Bronchial epithelial cell (primary cell): ENCODE measurements at places on chromosomes 4 and X. TPM values are rescaled to one million over a fixed set of nuclear protein-coding genes. Genes with fewer than 3 reads are reported as not detected.

DNA sequence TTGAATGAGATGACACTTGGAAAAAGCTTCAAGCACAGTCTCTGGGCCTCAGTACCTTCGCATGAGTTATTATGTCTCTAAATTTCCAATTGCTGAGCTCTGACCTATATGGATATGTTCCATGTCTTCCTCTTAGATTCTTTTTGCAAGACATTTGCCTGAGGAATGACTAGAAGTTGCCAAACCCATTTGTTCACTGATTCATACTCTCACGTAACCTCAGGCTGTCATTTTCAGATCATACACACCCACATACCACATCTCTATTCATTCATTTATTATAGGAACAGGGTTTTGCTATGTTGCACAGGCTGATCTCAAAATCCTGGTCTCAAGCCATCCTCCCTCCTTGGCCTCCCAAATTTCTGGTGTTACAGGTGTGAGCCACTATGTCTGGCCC lies 2137.1 kb upstream of the TENM3 start:
- DNase-seq: peak; percentile 26

DNA sequence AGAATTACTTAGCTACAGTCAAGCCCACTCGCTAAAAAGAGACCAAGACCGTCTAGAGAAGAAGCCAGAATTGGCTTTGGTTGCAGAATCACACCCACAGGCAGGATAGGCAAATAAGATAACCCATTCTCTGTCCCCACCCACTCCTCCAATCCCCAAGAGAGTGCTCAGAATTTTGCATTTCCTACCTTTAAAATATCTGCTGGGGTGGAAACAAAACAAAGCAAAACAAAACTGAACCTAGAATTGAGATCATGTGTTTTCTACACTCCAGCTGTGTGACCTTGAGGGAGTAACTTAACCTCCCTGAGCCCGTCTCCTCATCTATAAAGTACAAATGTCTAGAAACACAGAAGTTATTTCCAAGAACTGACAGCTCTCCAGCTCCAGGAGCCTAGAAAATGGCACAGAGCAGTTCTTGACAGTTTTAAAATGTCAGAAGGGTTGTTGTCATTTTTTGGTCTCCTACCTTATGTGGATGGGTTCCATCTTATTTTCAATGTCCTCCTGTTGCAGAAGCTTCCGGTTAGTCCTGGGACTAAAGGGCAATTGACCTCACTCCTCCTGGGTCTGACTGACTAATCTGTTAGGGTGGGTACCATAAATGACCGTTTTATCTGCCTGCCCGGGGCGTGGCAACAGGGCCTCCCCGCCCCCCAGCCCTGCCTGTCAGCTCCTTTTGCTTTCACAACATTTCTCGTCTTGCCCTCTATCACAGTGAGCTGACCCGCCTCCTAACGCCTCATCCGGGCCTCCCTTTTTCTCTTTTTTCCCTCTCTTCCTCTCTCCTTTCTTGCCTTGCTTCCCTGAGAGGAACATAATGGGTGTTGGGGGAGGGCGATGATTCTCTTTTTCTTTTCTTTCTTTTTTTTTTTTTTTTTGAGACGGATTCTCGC lies 114.0 kb downstream of the RBM47 start:
- peak; percentile 21 for DNase-seq

DNA sequence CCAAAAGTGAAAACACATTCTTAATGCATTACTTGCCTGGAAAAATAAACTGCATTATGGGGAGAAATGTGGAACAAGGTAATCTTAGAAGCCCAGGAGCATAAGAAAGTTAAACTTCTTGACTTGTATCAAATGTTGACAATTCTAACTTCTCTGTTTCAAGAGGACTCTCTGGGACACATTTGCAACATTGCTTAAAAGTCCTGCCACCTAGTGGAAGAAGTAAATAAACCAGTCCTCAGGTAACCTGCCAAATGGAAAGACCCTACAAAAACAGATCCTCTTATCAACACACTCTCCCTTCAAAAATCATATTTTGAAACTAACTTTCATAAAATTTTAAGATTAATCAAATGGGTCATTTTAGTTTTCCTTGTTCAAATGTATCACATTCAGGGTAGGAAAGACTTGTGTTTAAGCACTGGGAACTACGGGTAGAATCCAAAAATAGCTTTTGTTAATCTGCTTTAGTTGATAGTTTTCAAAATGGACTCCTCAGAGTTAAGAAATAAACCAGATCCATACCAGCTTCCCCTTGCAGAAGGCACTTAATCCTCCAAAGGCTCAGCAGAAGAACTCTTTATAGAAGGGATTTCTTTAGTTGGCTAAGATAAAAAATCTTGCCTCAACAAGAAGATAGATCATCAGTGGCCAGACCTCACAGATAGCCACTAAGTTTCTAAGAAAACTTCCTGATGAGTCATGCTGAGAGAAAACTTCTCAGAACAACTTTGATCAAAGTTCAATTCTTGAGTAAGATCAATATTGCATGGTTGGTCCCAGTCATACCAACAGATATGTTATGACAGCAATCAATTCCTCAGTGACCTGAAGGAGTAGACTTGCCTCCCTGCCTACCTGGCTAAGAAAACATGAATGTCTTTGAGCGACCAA lies 141.7 kb downstream of the HHIP start:
- DNase-seq: peak; percentile 54

DNA sequence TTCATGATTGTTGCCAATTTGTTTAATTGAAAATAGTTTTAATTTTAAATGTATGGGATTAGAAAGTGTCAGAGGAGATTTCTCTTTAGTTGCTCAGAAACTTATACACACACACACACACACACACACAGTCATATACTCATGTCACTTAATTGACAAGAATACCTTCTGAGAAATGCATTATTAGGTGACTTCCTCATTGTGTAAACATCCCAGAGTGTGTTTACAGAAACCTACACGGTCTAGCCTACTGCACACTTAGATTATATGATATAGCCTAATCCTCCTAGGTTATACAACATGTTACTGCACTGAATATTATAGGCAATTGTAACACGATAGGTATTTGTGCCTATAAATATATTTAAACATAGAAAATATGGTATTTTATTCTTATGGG lies 1327.4 kb downstream of the FSTL5 start:
- DNase-seq: peak; percentile 28

- DNase-seq: no peak
Observed at GRCh38 chr4:106670976-106671375, 302.4 kb upstream of the GIMD1 start.

DNA sequence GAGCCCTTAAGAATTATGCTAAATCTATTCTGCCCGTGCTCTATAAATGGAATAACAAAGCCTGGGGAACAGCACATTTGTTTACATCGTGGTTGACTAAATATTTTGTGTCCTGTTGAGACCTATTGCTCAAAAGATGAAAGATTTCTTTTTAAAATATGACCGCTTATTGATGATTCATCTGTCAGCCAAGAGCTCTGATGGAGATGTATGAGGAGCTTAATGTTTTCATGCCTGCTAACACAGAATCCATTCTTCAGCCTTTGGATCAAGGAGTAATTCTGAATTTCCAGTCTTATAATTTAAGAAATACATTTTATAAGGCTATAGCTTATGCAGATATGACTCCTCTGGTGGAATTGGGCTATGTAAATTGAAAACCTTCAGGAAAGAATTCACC lies 271.3 kb upstream of the FAT4 start:
- DNase-seq: peak; percentile 46

GRCh38 chr4:88993246-88993645 lies 63.7 kb downstream of the FAM13A start:
- DNase-seq: no peak

- DNase-seq: no peak
Observed at GRCh38 chr4:148881860-148882643, 439.8 kb upstream of the NR3C2 start.

- no peak for DNase-seq
Observed at GRCh38 chrX:75746891-75747639, 38.0 kb downstream of the MAGEE2 start.

GRCh38 chr4:107978716-107979451 lies 10.8 kb upstream of the HADH start:
- DNase-seq: no peak

DNA sequence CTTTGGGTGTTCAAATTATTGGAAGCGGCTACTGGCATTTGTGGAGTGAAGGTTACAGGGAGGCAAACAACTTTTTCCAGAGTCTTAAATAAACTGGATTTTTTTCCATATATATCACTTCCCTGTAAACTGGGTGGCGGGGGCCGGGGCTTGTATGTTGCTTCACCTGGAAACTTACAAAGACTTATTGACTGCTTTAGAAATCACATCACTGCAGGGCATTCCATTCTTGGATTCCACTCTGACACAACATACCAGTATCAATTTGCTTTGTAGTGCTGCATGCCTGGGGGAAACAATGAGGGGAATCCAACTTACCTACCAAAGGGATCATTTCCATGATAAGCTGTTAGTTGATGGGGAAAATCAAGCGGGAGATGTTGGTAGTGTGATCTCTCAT lies 21.7 kb upstream of the FAM156A start:
- no peak for DNase-seq

DNA sequence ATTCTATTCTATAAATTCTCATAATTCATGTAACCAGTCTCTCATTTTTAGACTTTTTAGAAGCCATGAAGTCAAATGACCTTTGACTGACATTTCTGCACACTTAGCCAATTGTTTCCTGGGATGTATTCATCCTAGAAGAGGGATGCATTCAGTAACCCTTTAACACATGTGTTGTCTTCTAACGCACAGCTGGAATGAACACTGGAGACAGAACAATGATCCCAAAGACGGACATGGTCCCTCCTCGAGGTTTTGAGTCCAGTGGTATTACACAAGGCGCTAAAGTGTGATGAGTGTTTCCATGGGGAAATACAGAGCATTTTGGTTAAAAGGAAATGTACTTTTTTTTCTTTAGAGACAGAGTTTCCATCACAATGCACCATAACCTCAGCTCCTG lies 39.8 kb upstream of the CLDN24 start:
- no peak for DNase-seq

- no peak for DNase-seq
Observed at GRCh38 chr4:24928708-24929107, 15.9 kb upstream of the CCDC149 start.

GRCh38 chrX:329291-329910 lies 10.8 kb upstream of the GTPBP6 start:
- no peak for DNase-seq

DNA sequence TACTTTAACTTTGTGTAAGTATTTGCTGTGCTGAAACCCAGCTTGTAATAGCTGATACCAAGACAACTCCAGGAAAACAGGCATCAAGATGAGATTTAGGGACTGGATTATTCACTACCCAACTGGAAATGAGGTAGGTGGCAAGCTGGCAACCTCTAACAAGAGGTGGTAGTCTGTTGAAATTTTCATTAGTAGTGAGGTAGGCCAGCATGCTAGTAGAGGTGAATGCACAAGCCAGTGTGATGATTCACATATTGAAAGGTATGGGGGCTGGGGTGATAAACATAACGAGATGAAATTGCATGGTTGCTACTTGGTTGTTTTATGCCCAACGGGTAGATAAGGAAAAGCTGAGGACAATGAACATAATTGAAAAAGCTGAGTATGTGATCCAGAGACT lies 8.5 kb upstream of the TMPRSS11D start:
- DNase-seq: peak; percentile 67

DNA sequence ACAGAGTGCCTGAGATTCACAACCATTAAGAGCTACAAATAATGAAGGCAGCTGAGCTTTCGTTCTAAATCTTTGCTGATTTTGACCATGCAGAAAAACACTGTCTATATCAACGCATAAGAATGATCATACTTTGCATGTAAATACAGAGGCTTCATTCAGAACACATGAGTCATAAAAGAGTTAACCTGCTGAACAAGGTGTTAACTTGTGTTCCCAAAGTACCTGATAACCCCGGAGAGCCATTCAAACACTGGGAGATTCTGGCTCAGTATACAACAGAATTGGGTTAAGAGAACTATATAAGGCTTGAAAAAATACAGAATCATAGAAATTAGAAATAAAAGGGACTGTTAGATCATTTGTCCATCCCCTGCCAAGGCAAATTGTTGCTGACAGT lies 964.3 kb upstream of the TENM3 start:
- peak; percentile 21 for DNase-seq

- no peak for DNase-seq
Observed at GRCh38 chrX:74234818-74235217, 69.2 kb upstream of the ZCCHC13 start.

GRCh38 chr4:68349279-68349648 lies 626 bp downstream of the YTHDC1 start:
- peak; percentile 22 for DNase-seq

DNA sequence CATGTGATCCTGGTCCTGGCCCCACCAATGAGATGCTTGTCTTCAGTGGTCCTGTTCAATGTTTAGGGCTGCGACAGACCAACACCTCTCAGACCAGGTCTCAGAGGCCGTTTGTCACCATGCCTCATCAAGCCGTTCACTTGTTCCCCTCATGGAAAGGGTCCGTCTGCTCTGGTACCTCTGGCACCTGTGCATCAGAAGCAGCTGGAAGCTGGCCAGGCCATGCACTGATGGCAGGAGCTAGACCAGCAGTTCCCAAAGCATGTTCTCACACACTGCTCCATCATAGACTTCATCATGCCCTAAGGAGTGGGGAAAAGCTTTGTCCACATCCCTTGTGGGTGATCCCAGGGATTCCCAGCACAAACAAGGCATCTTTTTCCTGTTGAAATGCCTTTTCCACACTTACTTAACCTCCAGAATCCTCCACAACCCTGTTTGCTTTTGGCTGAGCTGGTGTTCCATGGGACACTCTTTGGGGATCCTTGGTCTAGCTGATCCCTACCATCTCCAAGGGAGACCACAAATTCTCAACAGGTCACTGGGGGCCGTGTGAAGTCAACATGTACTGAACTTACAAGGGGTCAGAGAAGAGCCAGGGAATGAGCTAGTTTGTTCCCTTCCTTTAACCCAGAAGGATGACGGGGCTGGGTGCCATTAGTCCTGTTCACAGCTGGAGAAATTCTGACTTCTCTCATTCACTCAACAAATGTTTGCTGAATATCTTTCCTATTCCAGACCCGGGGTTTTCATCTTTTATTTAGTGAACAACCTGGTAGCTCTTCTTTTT lies 21.8 kb downstream of the SH3TC1 start:
- DNase-seq: no peak

GRCh38 chr4:87045659-87046058 lies 110.8 kb downstream of the AFF1 start:
- DNase-seq: no peak

BEND2 gene
- total RNA-seq: not detected in 2 replicates

RHOXF1 gene
- total RNA-seq: not detected in 2 replicates

GYG2 gene
- total RNA-seq: under 0.01 and 0.26 TPM in 2 replicates

BST1 gene
- total RNA-seq: 0.64 and 0.79 TPM in 2 replicates

KIAA1210 gene
- total RNA-seq: not detected in 2 replicates

VEGFD gene
- total RNA-seq: 0.26 TPM in 2 replicates

CTAG1A gene
- total RNA-seq: not detected in 2 replicates

ADGRG2 gene
- total RNA-seq: 0.13 and 0.26 TPM in 2 replicates

AMBN gene
- not detected in 2 replicates for total RNA-seq

MAGEA2B gene
- not detected in 2 replicates for total RNA-seq

PFKFB1 gene
- 0.13 and 0.26 TPM in 2 replicates for total RNA-seq

XAGE2 gene
- not detected in 2 replicates for total RNA-seq

DIPK2B gene
- not detected in 2 replicates for total RNA-seq

ADH1A gene
- not detected in 2 replicates for total RNA-seq

KLHL4 gene
- 0.13 and 0.26 TPM in 2 replicates for total RNA-seq
